ENCODE measurements at places on chromosomes 12 and 14.

- no peak for DNase-seq
Observed at GRCh38 chr14:77222546-77223225, 41.1 kb downstream of the TMEM63C start.

DNA sequence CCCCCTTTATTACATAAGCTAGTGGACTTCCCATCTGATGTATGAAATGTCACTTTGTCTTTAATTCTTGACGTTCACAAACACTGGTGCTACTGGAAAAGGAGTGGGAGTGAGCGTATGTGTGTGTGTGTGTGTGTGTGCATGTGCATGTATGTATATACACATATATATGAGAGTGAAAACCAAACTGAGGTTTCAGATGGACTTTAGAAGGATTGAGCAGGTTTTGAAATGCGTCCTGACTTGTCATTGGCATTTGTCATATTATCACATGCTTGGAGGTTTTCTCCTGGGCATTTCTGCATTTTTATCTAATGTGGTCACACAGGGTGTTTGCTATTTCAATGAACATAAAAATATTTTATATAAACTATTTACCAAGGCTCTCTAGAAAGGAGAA lies 1085.9 kb downstream of the BCL11B start:
- DNase-seq, result no peak

DNA sequence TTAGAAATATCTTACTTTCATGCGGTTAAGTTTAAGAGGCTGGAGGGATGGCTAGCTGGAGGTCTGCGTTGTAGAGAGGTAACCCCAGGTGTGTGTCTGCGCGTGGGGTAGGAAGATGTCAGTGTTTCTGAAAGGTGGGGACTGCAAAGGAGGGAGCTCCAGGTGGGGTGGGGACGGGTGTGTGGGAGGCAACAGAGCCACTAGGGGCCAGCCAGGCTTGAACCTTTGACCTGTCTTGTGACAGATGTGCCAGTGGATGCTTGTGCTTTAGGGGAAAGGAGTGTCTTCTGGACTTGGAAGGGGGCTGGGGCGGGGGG lies 841 bp downstream of the GLI1 start:
- DNase-seq, result no peak

DNA sequence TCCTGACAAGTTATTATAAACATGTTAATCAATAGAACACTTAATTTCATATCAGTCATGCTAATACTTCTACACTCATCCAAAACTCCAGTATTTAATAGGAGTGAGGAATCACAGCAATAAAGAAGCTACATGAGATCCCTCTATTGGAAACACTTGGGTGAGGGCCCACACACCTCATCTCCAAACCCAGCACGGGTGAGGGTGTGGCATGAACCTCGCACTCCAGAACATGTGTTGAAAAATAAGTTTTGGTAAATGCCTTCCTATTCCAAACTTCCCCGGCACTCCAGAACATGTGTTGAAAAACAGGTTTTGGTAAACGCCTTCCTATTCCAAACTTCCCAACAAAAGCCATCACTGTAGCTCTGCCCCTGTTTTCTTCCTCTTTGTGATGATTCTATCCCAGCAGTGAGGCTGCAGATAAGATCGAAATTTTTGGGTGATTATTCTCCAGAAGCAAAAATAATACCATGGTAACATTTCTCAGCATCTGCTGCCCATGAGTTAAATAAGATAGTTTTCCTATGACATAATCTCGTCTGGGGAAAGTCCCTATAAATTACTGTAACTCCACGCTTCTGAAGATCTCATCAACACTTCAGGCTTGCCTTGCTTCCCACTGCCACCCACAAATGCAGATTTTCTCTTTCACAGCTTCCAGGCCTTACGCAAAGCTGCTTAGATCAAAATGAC lies 24.4 kb upstream of the PTPRB start:
- peak; percentile 37 for DNase-seq

DNA sequence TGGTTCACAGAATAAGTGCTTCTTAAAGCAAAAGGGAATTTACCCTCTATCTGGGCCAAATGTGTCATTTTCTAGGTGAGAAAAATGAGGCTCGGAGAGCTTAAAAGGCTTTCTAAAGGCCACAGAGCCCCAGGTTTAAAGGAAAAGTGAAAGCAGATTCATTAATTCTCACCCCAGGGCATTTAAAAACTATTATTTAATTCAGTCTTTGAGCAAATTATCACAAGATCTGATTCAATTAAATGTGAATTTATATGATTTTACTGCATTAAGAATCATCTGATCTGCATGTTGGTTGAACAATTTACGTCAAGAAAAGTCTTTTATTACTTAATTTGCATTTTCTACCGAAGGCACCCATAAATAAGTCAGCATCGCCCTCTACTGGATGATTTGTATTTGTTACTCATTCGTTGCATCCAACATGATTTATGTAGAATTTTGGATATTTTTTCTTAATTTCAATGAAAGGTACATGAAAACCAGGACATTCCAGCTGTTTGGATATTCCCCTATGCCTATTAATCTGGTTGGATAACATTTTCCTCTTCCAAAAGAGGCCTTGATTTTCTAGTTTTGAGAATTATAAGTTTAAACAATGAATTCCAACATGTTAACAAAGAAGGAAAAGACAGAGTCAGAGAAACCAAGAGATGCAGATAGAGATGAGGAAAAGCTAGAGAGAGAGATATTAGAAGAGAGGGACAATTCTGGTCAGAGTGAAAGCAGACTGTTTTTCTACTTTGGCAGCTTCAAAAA lies 19.1 kb upstream of the DHRS7 start:
- DNase-seq, result peak; percentile 83

- DNase-seq, result no peak
Observed at GRCh38 chr14:60658909-60659585, 9.8 kb upstream of the SIX1 start.

GRCh38 chr14:101200008-101200649 lies 296.6 kb upstream of the RTL1 start:
- no peak for DNase-seq

DNA sequence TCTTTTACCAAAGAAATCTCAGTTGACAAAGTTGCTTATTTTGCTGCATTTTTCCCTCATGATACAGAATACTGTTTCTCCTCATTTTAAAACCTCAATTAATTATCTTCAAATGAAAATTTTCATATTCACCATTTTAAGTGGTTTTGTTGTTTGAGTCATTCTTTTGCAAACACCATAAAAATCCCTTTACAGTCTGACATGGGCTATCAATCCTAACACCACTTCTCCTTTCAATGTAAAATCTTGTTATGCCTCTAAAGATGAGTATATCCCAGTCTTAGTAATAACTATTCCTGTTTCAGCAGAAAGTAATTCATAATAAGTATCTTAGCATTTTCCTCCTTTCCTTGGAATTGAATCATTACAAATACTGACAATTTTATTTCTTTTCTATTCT lies 192.2 kb downstream of the SYT1 start:
- no peak for DNase-seq

DNA sequence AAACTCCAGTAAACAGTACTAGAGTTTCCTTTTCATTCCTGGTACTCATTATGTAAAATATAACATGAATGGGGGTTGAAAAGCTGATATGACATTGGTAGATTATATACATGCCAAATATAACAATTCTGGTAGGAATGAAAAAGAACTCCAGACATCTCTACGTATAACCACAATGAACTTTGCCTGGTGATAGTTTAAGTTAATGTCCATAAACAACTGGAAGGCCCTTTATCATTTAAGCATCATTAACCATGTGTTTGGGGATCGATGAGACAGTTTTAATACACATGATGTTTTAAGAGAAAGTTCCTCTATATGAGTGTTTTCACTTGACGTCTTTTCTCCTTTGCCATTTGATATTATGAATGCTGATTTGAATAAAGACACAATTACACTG lies 5.8 kb downstream of the PTGER2 start:
- no peak for DNase-seq

GRCh38 chr12:108591267-108591980 lies 6.5 kb downstream of the TMEM119 start:
- no peak for DNase-seq

DNA sequence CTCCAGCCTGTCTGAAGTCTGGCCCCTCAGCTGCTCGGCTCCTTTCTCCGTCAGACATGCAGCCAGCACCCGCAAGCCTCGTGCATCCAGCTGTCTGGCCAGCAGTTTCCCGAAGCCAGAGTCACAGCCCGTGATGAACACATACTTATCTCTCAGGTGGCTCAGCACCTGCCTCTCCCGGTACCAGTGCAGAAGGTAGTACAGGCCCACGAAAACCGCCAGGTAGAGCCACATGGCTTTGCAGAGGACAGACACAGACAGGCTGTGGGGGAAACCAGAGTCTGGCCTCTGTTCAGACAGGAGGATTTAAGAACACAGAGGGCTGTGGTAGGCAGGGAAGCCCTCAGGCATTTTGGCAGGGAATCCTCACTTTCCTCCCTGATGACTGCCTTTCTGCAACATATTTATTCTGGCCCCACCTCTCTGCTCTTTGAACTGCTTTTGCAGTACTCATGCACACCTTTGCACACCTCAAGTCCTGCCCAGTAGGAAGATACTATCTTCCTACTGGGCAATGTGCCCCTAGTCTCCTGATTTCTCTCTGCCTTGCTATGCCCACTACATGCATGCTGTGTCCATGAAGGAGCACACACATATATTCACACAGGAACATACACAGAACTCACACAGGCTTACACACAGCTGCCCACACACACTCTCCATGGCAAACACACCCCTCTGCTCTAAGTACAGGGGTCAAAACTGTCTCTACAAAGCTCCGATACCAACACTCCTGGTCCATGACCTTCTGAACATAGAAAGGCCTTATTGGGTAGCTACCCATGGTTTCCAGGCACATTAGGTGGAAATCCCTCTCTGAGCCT lies at the start of gene RDH16:
Gene RDH16, minus strand, starts transcription at position 380 of the 824 bp plus-strand sequence. Its CDS starts 146 bp downstream, at position 234.
- no peak for DNase-seq

DNA sequence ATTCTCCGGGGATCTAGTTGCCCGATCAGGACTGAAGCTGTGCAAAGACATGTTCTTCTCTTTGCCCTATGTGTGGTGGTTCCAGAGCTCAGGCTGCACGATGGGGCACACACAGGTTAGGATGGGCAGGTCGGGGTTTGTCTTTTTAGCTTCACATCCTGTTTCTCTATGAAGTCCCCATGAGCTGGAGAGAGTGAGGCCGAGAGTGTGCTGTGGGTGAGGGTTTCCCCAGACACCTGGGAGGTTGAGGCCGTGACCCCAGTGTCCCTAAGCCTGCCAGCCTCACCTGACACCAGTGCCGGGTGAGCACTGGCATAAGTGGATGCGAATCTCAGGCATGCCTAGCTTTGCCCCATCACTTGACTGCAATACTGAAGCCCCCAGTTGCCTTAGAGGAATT lies 32.9 kb upstream of the IGF1 start:
- no peak for DNase-seq

GRCh38 chr12:32532951-32533350 lies 133.6 kb downstream of the FGD4 start:
- DNase-seq, result no peak

All from suppressor macrophage treated with lipopolysaccharide for 4 hours (primary cell).